HT-29 (cell line): ENCODE measurements at places on chromosomes 16 and 17. TPM values are rescaled to one million over a fixed set of nuclear protein-coding genes. Genes with fewer than 3 reads are reported as not detected.
A peak's percentile ranks its signal among the peaks of the same experiment; 100 is the strongest.

The MPO gene
- not detected in 2 replicates for total RNA-seq

The TNFRSF12A gene
- 709 and 783 TPM in 2 replicates for total RNA-seq

The TMC8 gene
- 4.1 and 7.2 TPM in 2 replicates for total RNA-seq

- no peak for DNase-seq
Observed at GRCh38 chr16:87064731-87065445, 252.3 kb downstream of the C16orf95 start.

GRCh38 chr17:73705594-73705993 is 61.3 kb upstream of the SDK2 start:
- DNase-seq = no peak

DNA sequence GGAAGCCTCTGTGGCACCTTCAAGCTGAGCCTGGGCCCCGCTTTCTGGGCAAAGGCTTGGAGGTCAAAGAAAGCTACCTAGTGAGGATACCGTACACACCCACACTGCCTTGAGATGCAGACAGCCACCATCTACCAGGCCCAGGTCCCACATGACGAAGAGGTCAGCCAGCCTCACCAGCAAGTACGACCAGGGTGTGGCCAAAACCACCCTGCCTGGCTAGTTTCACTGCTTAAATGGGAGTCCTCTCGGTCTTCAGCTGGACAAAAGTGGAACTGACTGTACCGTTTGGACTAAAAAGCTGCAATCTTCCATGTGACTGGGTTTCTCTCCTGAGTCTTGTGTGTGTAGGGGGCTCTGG is 21.6 kb downstream of the VASN start:
- DNase-seq = peak; percentile 58

DNA sequence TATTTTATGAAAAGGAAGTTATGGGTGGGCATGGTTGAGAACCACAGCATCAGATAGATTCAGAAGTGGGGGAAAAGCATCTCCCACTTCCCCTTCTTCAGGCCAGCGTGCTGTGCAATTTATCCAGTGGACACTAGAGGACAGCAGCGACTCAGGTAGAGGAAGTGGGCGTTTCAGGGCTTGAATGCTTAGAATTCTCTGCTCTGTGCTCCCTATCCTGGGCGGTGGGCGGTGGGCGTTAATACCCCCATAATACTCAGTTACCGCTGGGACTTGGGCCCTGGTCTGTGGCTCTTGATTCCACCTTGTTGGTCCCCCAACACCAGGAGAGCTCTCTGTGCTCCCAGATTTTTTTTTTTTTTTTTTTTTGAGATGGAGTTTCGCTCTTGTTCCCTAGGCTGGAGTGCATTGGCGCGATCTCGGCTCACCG is 3.7 kb upstream of the LYZL6 start:
- peak; percentile 77 for DNase-seq

- DNase-seq = no peak
Observed at GRCh38 chr16:29736112-29736511, 9.7 kb downstream of the C16orf54 start.

- DNase-seq = peak; percentile 64
Observed at GRCh38 chr16:3175157-3176093, 12.6 kb upstream of the OR1F1 start.

DNA sequence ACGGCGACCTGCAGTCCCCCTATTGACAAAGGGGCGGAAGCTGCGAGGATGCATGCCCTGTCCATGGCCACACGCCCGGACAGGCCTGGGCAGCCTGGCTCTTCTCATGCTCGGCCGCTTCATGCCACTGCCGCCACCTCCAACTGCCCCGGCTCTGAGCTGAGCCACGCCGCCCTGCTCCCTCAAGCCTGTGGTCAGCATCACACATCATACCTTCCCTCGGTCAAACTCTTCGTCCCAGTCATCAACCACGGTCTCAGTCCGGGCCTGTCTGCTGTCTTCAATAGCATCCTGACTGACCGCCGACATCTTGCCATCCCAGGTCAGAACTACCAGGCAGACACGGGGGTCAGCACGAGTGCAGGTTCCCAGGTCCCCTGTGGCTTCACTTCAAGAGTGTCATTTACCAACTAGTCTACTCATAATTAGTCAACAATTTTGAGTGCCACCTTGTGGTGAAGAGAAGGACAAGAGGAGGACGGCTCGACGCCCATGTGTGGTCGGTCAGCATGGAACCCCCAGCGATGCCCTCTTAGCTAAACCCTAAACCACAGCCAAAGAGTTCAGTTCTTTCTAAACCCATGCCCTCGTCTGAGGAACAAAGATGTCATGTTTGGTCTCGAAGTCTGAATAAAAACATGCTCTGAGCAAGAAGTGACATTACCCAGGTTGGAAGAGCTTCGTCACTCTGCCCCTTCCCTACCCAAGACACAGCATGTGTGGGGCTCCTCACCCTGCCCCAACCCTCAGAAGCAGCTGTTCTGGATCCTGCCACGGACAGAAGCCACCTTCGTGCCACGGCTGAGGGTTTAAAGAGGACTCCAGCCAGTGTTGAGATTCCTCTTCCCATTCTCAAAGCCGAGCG is 16.9 kb upstream of the CYTH1 start:
- peak; percentile 36 for DNase-seq

GRCh38 chr17:62631936-62632924 is 4.8 kb downstream of the MRC2 start:
- DNase-seq = no peak

The WNT3 gene
- total RNA-seq = 0.08 TPM in 2 replicates

- DNase-seq = no peak
Observed at GRCh38 chr16:65570261-65570660, 448.4 kb upstream of the CDH11 start.

- no peak for DNase-seq
Observed at GRCh38 chr16:73026754-73027684, 20.9 kb downstream of the ZFHX3 start.

DNA sequence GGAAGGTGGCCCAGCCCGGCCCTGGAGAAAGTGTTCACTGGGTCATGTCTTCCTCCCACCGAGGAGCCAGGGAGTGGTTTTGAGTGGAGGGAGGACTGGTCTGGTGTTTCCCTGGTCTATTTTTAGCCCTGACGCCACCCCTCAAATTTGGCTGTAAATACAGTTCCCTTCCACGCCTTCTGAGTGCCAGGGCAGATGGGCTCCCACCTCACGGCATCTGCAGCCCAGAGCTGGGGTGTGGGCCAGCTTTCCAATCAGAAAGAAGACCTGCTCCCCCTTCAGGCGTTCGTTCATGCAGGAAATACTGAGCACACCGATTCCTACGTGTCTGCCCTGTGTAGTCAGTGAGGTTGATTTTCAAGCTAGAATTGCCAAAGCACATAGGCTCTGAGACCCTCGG is 53.7 kb downstream of the SNX20 start:
- DNase-seq = no peak

DNA sequence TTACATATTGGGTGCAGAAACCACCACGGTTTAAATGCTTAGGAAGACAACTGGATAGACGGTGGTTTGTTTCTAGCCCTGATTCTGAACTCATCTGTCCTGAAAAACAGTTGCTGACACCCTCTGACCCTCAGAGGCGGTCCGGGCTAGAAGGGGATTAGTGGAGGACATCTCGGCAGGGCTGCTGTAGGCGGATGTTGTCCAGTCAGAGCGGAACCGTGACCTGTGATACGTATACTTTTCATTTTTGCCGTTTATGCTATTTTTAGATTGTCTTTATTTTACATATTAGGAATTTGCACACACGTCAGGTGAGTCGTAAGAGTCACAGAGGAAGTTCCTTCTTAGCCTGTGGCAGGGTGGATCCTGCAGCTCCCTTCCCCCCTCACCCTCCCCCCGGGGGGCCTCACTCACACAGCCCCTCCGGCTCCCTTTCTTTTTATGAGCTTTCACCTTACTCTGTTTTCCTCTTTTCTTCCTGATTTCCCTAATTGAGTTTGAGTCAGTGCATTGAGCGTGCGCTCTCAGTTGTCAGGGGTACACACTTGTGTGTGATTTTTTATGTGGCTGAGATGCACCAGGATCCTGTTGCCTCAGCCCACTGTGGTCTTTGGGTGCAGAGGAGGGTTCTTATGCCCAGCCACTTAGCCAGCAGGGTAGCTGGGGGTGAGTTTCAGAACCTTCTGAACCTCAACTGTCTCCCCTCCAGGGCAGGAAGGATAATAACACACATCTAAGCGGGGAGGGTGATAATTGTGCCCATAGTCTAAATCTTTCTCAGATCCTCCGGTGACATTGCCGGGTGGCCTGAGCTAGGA is 211.1 kb upstream of the CHMP6 start:
- DNase-seq = no peak

DNA sequence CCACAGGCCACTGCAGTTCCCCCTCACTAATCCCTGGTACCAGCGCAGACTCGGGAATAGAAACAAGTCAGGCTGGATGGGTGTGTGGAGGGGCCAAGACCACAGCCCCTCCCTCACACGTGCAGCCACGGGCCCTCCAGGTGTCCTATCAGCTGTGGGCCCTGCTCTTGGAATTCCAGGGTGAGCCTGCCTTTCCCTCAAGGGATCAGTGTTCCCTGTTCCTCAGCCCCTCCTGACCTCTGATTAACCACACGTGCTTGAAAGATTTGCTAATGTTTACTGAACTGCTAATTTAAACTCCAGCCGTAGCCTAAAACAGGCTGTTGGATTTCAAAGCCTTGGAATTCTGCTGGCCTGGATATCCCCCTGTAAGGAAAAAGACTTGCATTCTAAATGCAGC is 146.4 kb downstream of the SOCS1 start:
- DNase-seq = no peak

DNA sequence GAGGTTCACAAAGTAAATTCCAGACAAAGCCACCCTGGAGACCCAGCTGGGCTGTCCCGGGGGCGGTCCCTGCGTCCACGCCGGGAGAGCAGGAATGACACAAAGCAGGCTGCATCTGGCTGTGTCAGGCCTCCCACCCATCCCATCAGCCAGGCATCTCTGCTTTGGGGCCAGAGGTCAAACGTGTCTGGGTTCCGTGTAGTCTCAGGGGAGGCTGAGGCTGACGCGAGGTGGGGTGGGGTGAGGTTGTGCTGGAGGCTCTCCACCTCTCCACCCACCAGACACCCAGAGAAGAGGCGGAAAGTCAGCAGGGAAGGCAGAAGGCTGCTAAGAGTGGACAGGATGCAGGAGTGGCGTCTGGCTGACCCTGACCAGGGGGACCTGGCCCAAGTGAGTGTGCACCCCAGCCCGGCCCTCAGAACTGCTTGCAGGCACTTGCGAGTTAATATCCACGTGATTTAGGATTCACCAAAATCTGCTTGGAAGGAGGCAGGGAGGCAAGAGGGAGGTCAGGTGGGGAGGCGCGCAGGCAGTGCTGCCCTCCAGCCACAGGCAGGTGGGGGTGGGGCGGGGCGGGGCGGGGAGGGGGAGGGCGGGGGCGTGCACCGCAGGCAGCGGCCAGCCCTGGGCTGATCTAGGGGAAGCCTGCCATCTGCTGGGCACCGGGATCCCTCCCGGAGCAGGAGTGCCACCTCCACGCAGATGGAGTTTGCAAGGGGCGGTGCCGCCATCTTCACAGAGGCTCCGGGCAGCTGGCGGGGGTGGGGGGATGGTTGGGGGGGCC is 44.3 kb downstream of the TBC1D16 start:
- DNase-seq = peak; percentile 82

GRCh38 chr16:17556276-17557052 is 85.7 kb upstream of the XYLT1 start:
- peak; percentile 41 for DNase-seq

The SULT1A2 gene
- total RNA-seq = 1.4 and 1.7 TPM in 2 replicates

- DNase-seq = no peak
Observed at GRCh38 chr16:2177561-2177960, 18.8 kb downstream of the CASKIN1 start.

The MYH13 gene
- not detected in 2 replicates for total RNA-seq

DNA sequence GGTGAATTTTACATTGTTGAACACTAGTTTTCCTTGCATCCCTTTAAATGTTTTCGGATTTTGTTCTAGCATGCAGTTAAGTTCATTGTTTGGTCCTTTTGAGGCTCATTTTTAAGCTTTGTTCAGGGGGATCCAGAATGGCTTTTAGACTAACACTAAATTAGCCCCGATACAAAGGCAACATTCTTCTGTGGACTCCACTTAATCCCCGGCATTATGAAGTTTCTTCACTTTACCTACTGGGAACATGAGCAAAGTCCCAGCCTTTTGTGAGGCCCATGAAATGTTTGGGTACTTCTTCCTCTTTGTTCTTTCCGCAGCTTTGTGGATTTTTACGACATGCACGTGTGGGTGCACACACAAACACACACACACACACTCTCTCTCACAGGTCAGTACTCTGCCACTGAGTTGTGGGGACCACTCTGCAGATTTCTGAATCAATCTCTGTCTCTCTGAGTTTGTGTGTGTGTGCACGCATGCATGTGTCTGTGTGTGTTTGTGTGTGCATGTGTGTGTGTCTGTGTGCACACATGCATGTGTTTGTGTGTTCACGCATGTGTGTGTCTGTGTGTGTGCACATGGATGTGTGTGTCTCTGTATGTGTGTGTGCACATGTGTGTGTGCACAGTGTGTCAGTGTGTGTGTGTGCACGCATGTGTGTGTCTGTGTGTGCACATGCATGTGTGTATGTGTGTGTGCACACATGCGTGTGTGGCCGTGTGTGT is 240.4 kb upstream of the TNRC6C start:
- no peak for DNase-seq

The NACA2 gene
- total RNA-seq = not detected in 2 replicates

The CALB2 gene
- total RNA-seq = 62.7 and 68.8 TPM in 2 replicates

- DNase-seq = peak; percentile 47
Observed at GRCh38 chr17:78316867-78317789, 42.7 kb downstream of the SOCS3 start.

GRCh38 chr17:70618641-70619040 is 449.3 kb downstream of the KCNJ2 start:
- no peak for DNase-seq

GRCh38 chr16:10831894-10832886 is 13.6 kb upstream of the TVP23A start:
- no peak for DNase-seq

The AKAP10 gene
- 4.4 and 5.9 TPM in 2 replicates for total RNA-seq

- DNase-seq = peak; percentile 19
Observed at GRCh38 chr17:43085474-43085873, 39.7 kb downstream of the BRCA1 start.

GRCh38 chr17:37610971-37611370 is 1.8 kb upstream of the SYNRG start:
- no peak for DNase-seq
